ENCODE measurements at places on chromosomes 1 and 21. TPM values are rescaled to one million over a fixed set of nuclear protein-coding genes. Genes with fewer than 3 reads are reported as not detected.

GRCh38 chr1:30693366-30693765, 30.0 kb downstream of the MATN1 start:
- DNase-seq, result no peak

Gene GBP4
- 4.9 TPM for polyA plus RNA-seq

GRCh38 chr1:200178340-200178739, 150.8 kb downstream of the NR5A2 start:
- no peak for DNase-seq

DNA sequence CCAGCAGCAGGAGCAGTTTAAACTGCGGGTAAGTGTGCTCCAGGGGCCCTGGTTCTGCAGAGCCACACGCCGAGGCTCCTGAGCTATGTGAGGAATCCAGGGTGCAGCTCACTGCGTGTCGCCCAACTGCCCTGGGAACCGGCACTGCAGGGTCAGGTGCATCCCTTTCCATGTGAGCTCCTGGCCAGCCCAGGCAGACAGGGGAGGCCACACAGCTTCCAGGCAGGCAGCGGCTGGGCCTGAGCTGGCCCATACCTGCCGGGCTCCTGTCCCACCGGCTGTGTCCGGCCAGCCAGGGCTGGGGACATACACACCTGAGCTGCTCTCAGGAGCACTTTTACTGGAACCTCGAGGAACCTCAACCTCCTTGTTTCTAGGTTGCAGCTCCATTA, 18.6 kb upstream of the COL18A1 start:
- DNase-seq, result no peak

Gene OR6N1
- not detected for polyA plus RNA-seq

Data from forelimb muscle (tissue), 1 donor.